ENCODE measurements at places on chromosomes 4 and X.

- DNase-seq: no peak
These were observed 384.0 kb downstream of the TMA16 start for GRCh38 chr4:163878336-163879121.

DNA sequence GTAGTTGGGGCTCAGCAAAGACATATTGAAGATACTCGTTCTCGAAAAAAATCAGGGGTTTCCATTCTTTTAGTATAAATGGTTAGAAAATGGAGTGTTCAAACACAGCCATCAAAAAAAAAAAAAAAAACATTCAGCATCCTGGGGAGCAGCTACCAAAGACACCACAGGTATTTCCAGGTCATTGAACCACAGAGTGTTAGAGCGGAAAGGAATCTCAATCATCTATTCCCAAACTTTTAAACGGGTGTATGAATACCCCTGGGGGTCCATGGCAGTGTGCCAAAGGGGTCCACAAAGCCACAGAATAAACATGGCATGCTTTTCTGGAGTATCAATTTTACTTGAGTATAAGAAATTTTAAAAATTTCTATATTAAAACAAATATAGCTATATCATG lies 6.9 kb upstream of the FGF16 start:
- no peak for DNase-seq

GRCh38 chr4:31234494-31234893 lies 514.3 kb downstream of the PCDH7 start:
- DNase-seq: no peak

- no peak for DNase-seq
These were observed 44.8 kb downstream of the CLDN34 start for GRCh38 chrX:10011991-10012390.

DNA sequence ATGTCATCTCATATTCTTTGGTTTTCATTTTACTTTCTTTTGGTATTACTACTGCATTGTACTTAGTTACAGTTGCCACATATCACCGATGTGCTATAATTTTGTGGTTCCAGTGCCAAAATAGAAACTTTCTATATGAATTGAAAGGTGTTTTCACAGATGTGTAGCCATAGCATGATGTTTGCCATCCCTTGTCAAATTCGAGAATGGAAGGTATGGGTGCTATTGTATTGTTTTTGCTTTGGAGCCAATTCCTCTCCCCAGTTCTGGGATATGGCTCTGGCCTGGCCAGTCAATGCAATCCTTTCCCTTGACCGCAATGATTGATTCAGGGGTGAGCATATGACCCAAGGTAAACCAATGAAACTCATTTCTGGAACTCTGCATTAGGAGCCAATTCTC lies 86.2 kb upstream of the RPS6KA3 start:
- DNase-seq: no peak

DNA sequence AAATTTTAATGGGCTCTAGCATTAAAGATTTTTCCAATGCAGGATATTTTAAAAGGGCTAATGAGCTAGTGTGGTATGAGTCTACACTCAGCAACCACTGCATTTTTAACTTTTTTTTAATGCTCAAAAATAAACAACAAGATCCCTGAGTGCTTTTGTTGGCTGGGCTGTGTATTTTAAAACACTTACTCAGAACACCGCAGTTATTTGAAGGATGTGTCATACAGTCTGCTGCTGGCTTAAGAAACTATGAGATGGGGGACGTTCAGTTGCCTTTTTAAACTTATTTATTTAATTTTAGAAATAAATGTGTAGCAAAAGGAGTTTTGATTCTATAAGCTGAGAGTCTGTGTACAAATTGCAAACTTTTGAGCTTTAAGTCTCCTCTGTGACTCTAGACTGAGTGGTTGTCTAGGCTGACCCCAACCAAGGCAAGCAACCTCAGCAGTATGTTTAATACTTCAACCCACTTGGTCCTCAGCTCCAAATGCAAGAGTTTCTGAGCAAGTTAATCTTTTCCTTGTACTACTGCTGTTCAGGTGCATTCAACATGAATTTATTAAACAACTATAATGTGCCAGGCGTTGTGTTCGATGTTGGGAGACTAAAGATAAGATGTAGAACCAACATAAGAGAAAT lies 278.6 kb upstream of the DIPK2B start:
- no peak for DNase-seq

- DNase-seq: no peak
These were observed 1.0 kb upstream of the RFC1 start for GRCh38 chr4:39367166-39367565.

GRCh38 chr4:114780205-114780604 lies 181.6 kb downstream of the UGT8 start:
- DNase-seq: no peak

GRCh38 chr4:188387179-188387791 lies 248.0 kb downstream of the TRIML1 start:
- no peak for DNase-seq

DNA sequence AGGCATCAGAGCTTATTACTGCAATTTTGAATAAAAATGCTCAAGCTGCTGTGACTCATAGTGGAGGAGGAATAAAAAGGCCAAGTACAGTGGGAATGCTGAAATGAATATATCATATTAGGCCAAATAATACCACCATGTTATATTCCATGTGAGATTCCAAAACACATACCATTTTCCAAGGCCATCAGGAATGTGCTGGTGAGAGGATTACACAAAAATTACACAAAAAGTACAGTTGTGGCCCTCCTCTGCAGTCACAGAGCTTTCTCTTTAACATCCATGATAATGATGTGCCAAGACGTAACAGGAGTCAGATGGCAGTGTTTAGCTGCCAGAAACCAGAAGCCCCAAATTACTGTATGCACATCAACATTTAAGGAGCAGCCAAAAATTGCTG lies 153.5 kb downstream of the PCDH18 start:
- no peak for DNase-seq

DNA sequence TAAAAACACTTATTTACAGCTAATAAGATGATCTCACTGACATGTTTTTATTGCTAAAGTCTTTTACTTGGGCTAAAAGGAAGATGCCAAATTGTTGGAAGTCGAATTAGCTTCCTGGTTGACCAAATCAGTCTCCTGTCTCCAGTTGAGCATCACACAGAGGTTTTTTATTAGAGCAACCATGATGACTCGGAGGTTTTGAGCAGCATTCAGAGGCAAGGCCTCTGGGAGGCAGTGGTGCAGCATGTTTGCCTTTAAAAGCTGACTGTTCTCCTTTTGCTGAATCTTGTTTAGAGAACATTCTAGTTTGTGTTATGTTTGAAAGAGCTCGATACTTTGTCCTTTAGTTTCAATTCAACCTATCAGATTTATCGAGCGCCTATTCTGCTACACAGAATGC lies 2.1 kb downstream of the UCHL1 start:
- no peak for DNase-seq

DNA sequence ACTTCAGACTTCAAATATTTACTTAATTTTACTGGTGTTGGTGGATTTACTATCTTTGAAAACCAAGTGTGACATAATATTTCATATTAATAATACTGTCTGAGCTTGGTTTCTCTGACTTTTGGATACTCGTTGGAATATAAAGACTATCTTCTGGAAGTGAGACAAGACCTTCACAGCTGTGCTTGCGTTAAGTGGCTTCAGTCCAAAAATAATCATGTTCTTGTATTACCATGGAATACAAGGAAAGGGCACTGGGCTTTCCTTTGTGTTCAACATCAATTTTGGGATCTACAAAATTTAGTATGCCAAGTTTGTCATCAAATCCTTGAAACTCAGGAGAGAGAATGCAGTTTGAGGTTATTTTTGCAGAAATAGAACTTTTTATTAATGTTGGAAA lies 712.4 kb upstream of the LCORL start:
- no peak for DNase-seq

- no peak for DNase-seq
These were observed 71.0 kb downstream of the AFF1 start for GRCh38 chr4:87005690-87006425.

GRCh38 chr4:80094191-80094590 lies 21.2 kb upstream of the ANTXR2 start:
- DNase-seq: no peak

- no peak for DNase-seq
These were observed 40.3 kb downstream of the GSX2 start for GRCh38 chr4:54140287-54140686.

- no peak for DNase-seq
These were observed 36.5 kb downstream of the AFF2 start for GRCh38 chrX:148536961-148537360.

GRCh38 chr4:180449395-180449956 lies 1793.7 kb upstream of the TENM3 start:
- DNase-seq: no peak

DNA sequence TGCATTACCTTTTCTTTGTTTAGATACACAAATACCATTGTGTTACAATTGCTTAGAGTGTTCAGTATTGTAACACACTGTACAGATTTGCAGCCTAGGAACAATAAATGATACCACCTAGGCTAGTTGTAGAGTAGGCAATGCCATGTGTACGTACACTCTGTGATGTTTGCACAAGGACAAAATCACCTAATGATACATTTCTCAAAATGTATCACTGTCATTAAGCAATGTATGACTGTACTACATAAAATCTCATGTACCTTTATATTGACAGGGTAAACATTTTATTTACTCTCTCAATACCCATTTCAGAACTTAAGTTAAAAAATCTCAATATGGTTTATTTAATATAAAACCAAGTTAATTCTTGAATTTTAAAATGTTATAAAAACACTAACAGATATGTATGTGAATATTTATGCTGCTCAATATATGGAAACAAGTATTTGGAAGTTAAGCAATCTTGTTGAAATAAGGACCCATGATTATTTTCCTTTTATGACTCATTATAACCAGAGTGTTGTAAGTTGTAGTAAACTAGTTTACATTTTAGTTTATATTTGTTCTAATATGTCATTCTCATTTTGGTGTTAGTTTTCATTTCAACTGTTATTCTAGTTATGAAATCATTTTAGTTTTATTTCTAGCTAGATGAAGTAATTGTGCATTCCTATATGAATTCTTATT lies 409.2 kb downstream of the TLL1 start:
- DNase-seq: no peak

GRCh38 chrX:1305411-1305810 lies 31.2 kb upstream of the IL3RA start:
- no peak for DNase-seq

DNA sequence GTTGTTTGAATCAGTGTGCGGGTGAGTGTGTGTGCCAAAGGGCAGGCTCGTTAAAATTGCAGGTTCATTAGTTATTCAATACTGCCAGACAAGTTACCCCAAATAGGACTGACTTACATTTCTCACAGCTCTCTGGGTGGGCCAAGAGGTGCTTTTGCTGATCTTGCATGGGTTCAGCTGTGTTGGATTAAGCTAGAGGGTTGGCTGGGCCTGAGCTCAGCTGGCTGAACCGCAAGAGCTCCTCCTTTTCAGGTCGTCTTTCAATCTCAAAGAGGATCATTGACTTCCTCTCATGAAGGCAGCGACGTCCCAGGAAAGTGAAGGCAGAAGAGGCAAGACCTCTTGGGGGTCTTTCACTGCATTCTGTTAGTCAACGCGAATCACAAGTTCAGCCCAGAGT lies 343.3 kb upstream of the FRG1 start:
- no peak for DNase-seq

DNA sequence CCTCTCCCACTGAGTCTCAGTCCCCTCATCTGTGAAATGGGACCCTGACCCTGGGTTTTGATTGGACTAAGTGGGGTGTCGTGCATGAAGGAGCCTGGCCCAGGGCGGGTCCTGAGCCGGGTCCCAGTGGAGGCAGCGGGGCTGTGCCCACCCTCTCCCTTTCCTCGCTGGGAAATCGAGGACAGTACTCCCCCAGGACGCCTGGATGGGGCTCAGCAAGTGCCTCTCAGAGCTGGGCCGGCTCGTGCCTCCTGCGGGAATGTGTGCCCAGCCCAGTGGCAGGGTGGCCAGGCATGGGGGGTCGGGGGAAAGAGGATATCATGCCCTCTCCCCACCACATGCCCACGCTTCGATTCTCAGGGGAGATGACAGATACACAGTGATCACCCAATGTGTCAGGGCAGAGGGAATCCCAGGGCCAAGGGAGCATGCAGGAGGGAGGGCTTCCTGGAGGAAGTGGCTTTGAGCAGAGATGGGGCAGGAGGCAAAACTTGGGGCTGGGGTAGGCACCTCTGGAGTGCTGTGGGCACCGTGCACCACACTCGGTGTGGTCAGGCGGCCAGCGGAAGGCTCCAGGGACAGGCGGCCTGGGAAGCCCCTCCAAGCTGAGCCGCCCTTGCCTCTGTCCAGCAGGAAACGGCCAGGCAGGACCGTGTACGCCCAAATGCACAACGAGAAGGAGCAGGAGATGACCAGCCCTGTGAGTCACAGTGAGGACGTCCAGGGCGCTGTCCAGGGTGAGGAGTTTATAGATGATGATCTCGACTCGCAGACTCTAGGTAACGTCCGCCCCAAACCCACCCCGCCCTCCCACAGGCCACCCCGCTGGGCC lies 203.0 kb downstream of the AFAP1 start:
- no peak for DNase-seq

DNA sequence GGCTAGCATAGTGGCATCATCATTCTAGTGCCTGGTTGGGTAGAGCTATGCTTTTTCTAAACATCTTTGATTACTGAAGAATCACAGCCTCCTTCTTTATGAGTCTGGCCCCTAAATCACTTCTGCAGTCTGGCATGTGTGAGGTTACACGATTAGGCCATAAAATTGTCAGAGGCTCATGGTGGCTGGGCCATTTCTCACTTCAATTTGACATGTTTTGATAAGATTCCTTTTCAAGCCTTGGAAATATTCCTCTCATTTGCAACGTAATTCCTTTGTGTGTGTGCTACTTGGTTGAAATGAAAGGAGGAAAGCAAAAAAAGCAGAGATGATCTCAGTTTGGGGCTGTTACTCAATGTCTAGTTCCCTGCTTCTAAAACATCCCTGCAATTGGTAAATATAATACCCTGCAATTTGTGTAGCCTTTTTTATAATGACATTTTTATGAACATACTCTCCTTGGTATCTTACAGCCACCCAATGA lies 6.2 kb downstream of the CCKAR start:
- no peak for DNase-seq

DNA sequence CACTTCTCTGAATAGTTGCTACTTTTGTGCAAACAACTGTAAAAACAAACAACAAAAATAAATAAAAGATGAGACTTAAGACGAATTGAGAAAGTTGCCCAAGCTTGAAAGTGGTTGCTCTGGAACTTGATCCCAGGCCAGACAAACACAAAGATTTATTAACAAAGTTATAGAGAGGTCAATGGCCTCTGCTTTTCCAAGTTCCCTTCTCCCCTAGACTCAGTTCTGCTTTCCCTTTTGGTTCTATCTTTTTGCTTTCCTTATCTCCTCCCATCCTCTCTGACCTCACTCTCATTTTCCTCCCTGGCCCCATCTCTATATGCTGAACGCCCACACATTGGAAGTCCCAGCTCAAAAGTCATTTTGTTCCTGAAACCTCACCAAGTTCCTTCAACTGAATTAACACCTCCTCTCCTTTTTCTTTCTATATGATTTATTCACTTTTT lies 82.7 kb downstream of the MXRA5 start:
- no peak for DNase-seq
